ENCODE measurements at places on chromosomes 1 and 21.
A peak's percentile ranks its signal among the peaks of the same experiment; 100 is the strongest.

- DNase-seq: no peak
These were observed 10.1 kb downstream of the PRDM2 start for GRCh38 chr1:13710086-13710485.

- DNase-seq: no peak
These were observed 33.1 kb downstream of the MAP3K7CL start for GRCh38 chr21:29163341-29164115.

DNA sequence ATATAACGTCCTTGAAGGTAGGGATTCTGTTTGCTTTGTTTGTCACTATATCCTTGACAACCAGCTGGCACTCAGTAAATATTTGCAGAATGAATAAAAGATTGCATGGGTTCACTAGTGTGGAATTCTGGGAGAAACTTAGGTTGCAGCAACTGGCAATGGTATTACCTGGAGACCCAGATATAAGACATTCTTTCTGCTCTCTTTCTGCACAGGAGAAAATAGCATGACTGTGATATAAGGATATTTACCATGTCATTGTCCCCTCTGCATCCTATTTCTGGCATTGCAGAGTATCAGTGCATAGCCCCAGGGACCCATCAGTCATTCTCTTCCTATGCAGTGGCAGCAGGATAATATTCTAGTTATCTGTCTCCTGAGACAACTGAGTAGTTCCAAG, 308.9 kb upstream of the LRRC7 start:
- no peak for DNase-seq

GRCh38 chr1:14606632-14607031, 8.1 kb downstream of the KAZN start:
- DNase-seq: no peak

GRCh38 chr21:15976807-15977206, 247.0 kb downstream of the USP25 start:
- DNase-seq: no peak

DNA sequence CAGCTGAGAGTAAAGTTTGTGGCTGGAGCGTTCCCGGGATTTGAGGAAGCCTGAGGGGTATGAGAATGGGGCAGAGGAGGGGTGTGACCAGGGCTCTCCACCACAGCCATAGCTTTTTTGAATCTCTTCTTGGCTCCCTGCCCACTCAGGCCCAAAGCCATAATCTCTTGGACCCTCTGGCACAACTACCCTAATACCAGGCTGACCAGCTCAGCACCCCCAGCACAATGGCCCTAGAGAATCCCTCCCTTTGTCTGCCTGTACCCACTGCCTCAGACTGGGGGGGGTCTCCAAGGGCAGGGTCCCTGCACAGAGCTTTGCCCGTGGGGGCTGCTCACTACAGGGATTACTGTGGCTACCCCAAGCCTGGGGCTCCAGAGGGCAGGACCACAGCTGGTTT, 7.5 kb downstream of the DENND4B start:
- no peak for DNase-seq

DNA sequence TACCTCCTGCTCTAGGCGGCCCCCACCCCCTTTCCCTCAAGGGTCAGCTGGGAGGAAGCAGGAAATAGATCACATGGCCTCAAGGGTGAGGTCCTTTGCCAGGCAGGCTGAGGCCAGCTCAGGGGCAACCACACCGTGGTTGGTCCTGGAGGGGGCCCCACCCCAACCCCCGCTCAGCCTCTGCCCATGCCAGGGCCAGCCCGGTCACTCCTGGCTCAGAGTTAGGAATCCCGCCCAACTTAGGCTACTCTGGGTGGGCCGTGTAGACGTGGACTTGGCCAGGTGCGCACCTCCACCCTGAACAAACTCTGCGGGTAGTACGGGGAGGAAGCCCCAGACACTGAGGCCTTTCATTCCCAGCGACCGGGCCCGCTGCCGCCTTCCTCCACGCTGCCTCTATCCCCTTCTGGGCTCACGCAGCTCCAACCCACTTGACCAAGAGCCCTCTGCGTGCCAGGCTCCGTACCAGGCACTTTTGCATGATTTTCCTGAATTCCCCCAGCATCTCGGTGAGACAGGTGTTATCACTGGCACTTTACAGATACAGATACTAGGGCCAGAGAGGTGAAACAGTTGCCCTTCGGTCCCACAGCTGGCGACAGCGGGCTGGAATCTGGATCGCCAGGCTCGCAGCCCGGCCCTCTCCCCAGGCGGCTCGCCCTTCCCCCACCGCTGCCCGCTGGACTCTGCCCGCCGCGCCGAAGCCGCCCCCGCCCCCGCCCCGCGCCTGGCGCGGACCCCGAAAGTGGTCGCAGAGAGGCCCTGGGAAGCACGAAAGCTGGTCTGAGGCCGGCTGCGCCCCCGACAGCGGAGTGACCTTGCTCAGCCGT, 769 bp downstream of the GALE start:
- peak; percentile 69 for DNase-seq

DNA sequence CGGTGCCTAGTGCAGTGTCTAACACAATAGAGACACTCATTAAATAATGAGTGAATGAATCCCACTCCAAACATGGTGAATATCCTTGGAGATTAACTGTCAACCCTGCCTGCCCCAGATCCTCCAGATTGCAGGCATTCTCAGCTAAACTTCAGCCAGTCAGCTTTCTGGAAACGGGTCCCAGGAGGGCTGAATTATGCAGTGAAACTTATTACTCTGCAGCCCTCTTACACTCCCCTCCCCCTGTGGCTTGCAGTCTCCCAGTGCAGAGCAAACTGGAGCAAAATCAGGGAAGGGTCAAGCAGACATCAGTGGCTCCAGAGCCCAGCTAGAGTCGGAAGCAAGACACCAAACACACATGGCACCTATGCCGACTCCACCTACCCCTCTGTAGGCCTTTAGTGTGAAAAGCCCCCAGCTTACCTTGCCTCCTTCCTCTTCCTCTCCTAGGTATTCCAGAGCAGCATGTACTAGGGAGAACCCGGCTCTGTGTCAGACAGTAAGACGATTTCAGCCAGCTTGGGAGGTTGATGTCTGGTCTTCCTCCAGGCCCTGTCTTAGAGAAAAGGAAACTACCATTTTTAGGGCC, 6.5 kb upstream of the RGS16 start:
- DNase-seq: no peak

GRCh38 chr21:40445349-40445921, 401.5 kb downstream of the DSCAM start:
- DNase-seq: no peak

GRCh38 chr1:166057650-166058049, 109.2 kb downstream of the FAM78B start:
- no peak for DNase-seq

GRCh38 chr1:183996396-183996795, 41.1 kb downstream of the COLGALT2 start:
- DNase-seq: no peak

GRCh38 chr1:199422206-199422605, 605.3 kb upstream of the NR5A2 start:
- DNase-seq: peak; percentile 1

GRCh38 chr1:64527786-64528185, 57.9 kb downstream of the CACHD1 start:
- DNase-seq: no peak

GRCh38 chr21:36478207-36478701, 1.7 kb downstream of the CLDN14 start:
- peak; percentile 81 for DNase-seq

DNA sequence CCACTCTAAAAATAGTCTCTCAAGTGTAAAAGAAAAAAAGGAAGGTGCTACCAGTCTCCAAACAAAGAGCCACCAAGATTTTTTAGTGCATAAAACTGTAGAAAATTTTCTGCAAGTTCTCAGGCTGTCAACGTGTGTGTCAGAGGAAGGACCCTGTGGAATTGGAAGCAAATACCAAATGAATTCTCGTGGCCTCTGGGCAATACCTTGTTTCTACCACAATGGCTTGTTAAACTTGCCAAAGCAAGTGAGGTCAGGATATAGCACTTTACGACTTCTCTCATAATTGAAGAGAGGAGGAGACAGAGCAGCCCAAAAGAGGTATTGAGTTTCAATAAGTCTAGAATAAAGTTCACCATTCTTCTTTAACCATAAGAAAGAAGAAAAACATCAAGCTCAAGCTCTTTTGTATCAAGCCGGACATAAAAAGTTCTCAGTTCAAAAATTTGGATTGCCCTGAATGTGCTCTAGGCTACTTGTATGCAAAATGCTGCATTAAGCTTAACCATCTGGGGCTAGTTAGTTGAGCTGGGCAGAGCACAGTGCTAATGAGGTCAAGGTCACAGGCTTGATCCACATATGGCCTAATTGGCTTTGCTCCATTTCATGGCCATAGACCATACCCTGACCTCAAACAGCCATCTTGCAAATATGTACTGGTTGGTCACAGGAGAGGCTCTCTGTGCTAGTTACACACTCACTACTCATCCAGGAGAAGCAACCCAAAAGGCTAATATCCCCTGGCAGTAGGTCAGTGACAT, 60.5 kb downstream of the TBX15 start:
- no peak for DNase-seq

Measured in epithelial cell of prostate (primary cell).